ENCODE measurements at places on chromosomes 13 and 19.

DNA sequence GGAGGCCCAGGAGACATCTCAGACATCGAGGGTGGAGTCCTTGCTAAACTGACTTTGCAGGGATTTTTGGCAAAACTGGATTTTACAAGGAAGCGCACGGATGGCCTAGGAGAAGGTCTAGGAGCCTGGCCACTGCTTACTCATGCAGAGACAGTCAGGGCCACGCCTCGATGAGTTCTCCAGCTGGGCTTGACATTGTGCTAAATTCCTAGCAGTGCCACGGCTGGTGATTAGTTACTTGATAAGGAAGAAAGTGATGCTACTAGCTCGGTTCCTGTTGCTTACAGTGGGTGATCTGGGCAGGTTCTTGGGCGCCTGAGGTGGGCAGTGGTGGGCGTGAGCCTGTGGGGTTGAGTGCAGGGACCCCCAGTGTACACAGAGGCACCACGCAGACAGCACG is 143.4 kb downstream of the SOX1 start:
- DNase-seq = no peak

- DNase-seq = peak; percentile 34
These were observed 749 bp downstream of the GATAD2A start for GRCh38 chr19:19405971-19406877.

- no peak for DNase-seq
These were observed 264.4 kb downstream of the DCLK1 start for GRCh38 chr13:35866801-35867200.

DNA sequence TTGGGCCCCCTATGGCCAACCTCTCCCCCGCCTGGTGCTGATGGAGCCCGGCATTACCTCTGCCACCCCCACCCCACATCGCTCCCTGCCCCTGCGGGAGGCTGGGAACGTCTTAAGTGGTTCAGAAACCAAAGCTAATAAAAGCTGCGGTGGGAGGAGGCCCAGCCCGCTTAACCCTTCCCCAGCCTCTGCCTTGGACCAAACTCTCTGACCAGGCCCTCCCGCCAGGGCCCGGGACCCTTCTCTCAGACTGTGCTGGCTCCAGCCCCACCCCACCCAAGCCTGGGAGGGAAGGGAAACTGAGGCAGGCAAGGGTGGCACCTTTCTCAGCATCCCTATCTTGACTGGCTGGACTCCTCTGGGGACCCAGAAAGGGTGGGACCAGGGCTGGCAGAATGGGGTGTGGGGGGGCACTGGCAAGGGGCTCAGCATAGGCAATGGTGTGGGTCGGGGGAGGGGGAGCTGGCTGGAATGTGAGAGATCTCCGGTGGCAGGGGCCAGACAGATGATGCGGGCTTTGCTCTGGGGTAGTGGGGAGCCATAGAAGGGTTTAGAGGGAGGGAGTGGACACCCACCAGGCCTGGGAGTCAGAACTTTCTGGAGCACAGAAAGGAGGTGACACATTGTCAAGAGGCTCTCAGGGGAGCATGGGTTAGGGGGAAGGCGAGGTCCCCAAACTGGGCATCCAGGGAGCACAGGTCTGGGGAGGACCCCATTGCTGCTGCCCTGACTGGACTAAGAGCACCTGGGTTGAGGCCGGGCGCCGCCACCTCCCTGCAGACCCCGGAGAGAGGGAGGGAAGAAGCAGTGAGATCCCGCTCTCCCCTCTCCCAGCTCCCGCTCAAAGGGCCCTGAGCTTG is 21.9 kb downstream of the SMIM24 start:
- DNase-seq = no peak

DNA sequence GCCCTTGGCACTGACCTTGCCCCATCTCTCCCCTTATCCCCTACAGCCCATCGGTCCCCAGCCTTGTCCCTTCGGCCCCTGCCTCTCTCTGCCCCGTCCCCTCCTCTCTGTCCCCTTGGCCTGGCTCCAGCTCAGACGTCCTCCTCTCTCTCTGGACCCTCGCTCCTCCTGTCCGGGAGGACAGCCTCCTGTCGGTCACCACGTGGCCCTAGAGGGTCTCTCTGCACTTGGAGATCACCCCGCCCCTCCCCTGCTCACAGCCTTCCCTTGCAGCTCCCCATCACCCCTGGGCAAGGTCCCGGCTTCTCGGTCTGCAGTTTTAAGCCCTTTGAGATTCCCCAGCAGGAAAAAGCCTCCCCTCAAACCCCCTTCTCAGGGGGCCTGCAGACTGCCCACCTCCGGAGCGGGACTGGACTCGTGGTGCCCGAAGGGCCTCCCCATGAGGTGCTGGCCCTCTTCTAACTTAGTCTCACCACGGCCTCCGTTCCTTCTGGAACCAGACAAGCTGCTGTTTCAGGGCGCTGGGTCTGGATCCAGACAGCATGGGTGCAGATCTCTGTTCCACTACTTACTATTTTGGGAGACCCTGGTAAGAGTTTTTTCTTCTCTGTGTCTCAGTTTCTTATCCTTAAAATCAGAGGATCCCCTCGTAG is 3.3 kb upstream of the KLK15 start:
- DNase-seq = no peak

GRCh38 chr19:5558101-5558621 is 9.6 kb downstream of the TINCR start:
- DNase-seq = no peak

DNA sequence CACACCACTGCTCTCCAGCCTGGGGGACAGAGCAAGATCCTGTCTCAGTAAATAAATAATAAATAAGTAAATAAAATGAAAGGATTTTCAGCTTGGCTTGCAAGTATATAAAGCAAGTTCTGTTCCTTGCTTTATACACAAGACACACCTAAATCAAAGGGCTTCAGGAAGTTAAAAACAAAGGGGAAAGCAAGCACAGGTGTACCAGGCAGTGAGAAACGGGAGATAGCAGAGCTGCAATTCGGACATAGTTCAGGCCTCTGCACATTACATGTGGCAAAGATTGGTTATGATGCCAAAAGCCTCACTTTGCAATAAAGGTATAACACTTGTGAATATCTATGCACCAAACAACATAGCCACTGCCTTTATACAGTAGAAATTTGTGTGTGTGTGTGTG is 47.5 kb downstream of the MYO9B start:
- DNase-seq = no peak

GRCh38 chr13:24271601-24272451 is 37.6 kb upstream of the C1QTNF9 start:
- peak; percentile 46 for DNase-seq

DNA sequence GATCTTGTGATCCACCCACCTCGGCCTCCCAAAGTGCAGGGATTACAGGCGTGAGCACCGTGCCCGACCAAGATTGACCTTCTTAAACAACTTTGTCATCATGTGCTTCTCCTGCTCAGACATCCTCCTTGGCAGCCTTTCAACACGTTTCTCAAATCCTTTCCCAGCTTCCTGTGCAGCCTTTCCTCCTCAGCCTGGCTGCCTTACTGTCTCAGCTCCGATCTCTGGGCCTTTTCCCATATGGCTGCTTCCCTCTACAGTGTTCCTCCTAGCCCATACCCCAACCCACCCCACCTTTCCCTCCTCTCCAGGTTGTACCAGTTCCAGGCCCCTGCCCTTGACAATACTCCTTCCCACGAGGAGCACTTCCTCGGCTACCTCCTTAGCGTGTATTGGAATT is 7.2 kb downstream of the PHF11 start:
- no peak for DNase-seq

GRCh38 chr19:29088761-29089160 is 124.2 kb downstream of the UQCRFS1 start:
- DNase-seq = no peak

GRCh38 chr13:113969973-113970611 is 3.8 kb downstream of the C13orf46 start:
- DNase-seq = no peak

DNA sequence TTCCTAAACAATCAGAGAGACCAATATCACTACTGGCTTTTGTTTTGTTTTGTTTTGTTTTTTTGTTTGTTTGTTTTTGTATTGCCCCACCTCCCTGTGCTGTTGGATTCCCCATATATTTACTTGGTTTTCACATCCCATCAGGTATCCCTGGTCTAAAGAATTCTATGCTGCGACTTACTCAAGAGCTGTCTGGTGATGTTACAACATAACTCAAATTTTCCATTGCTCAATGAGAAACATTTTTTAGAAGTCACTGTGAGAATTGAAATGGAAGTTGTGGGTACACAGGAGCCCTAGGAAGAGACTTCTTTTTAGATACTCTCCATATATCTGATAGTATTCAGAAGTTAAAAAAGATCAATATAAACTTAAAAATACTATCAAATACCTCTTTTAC is 181.4 kb downstream of the KLF5 start:
- DNase-seq = no peak

- no peak for DNase-seq
These were observed 15.2 kb upstream of the SLC10A2 start for GRCh38 chr13:103081435-103081834.

GRCh38 chr13:42544246-42544926 is 29.6 kb upstream of the TNFSF11 start:
- DNase-seq = no peak

GRCh38 chr13:111282425-111282824 is 38.0 kb upstream of the TEX29 start:
- no peak for DNase-seq

GRCh38 chr19:1173845-1174809 is at the start of gene SBNO2:
SBNO2 (minus strand) TSS chr19:1174268; CDS start chr19:1154276, 19,992 bp downstream.
- peak; percentile 87 for DNase-seq

DNA sequence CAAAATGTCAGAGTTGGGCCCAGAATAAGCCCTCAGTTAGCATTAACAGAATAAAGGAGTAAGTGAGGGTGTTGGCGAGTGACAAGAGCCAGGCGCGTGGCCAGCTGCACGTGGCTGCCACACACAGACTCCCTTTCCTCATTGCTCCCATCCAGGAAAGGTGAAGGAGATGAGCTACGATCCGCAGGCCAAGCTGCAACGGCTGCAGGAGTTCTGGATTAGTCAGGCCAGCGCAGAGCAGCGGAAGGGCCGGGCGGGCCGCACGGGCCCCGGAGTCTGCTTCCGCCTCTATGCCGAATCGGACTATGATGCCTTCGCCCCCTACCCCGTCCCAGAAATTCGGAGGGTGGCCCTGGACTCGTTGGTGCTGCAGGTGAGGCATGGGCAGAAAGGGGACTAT is 13.2 kb downstream of the DHX34 start:
- DNase-seq = no peak

- peak; percentile 87 for DNase-seq
These were observed 539 bp downstream of the U2AF1L4 start for GRCh38 chr19:35744430-35745327.

GRCh38 chr13:98433654-98434053 is 143.3 kb downstream of the STK24 start:
- no peak for DNase-seq

- no peak for DNase-seq
These were observed 121.2 kb upstream of the MLNR start for GRCh38 chr13:49098771-49099512.

DNA sequence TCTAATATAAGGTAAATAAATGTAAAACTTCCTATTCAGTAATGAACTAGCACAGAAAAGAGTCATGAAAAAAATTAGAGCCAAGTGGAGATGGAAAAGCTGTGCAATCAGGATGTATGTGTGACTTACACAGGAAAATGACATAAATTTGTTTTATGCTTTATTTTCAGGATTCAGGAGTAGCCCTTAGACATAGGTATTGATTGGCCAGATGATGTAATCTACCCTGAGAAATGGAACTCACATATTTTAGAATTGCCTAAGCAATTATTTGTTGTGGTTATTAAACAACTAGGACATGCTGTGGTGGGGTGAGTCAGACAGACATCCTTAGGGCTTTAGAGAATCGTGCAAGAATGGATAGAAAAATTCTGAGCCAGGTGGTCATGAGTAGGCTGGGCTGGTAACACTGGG is 110.6 kb downstream of the PCDH9 start:
- DNase-seq = no peak

GRCh38 chr13:84946192-84946591 is 853.0 kb downstream of the SLITRK6 start:
- no peak for DNase-seq

DNA sequence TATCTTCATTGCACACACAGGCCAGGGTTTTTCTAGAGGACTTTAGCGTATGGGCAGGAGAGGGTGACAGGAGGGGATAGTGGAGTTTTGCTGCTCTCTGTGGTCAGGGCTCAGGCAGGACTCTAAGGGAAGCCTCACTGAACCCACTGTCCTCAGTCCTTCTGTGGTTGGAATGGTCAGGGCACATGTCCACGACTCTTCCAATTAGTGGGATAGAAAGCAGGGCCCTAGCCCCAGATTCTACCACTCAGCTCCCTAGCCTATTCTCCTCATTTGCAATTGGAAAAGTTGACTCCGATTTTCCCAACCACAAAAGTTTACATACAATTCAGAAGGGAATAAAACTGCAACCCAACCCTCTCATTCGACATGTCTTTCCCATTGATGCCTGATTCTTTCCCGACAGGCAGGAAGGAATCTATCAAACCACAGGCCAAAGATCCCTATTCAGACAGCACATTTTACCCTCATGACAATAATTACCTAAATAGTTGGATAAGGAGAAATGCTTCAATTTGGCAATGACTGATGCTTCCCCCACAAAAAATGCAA is 38.2 kb downstream of the TGDS start:
- DNase-seq = no peak

GRCh38 chr13:114285166-114285808 is 3.9 kb downstream of the UPF3A start:
- DNase-seq = no peak

- no peak for DNase-seq
These were observed 30.7 kb downstream of the LMO7 start for GRCh38 chr13:75666646-75667351.

- DNase-seq = no peak
These were observed 53.9 kb downstream of the OR10H4 start for GRCh38 chr19:16002406-16003384.

GRCh38 chr19:8486661-8487136 is 15.7 kb downstream of the PRAM1 start:
- DNase-seq = no peak

DNA sequence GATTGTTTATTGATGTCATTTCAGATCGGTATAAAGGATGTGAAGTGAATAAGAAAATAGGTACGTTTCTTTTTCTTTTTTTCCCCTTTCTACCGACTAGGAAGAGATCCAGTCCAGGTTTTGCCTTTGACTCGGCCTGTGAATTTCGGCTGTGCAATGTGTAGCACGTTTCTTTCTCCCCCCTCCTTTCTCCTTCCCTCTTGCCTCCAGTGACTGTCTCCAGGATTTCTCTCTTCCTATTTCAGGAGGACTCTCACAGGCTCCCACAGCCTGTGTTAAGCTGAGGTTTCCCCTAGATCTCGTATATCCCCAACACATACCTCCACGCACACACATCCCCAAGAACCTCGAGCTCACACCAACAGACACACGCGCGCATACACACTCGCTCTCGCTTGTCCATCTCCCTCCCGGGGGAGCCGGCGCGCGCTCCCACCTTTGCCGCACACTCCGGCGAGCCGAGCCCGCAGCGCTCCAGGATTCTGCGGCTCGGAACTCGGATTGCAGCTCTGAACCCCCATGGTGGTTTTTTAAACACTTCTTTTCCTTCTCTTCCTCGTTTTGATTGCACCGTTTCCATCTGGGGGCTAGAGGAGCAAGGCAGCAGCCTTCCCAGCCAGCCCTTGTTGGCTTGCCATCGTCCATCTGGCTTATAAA is at the start of gene GPC6:
TSS of gene GPC6 (plus strand) at position 185 of the 657 bp plus-strand sequence.
- DNase-seq = no peak

- no peak for DNase-seq
These were observed 6.3 kb upstream of the DNAAF3 start for GRCh38 chr19:55172741-55173140.
